HEK293T (cell line): ENCODE measurements at places on chromosomes 7 and 10.

DNA sequence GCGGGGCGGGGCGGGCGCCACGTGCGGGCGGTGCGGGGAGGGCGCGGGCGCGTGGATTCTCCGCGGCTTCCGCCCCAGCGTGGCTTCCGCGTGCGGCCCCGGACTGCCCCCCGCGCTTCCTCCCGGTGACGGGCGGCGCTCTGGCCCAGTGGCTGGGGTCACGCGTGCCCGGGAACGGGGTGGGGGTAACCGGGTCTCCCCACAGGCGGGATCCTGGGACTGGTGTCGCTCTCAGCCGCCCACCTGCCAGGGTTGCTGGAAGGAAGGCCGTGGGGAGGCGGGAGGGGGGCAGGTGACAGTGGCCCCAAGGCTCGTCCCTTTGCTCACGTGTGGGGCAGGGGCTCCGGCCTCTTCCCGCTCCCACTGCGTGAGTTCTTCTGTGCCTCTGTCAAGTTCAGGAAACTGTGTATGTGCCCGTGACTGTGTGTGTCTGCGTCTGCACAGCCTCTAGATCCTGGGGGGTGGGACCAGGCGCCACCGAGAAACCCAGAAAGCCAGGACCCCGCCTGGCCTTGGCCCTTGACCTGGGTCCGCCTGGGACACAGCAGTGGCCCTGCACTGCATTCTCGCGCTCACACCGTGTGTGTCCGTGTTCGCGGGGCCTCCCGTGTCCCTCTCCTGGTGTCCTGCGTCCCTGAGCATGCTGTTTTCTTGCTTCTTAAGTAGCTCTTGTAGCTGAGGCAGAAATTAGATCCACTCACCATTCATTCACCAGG, 919 bp downstream of the MAFK start:
- no peak for DNase-seq

- DNase-seq: no peak
These were observed 214.8 kb upstream of the CTBP2 start for GRCh38 chr10:125375210-125375609.

GRCh38 chr10:88182601-88182930, 319.1 kb downstream of the PTEN start:
- no peak for DNase-seq

DNA sequence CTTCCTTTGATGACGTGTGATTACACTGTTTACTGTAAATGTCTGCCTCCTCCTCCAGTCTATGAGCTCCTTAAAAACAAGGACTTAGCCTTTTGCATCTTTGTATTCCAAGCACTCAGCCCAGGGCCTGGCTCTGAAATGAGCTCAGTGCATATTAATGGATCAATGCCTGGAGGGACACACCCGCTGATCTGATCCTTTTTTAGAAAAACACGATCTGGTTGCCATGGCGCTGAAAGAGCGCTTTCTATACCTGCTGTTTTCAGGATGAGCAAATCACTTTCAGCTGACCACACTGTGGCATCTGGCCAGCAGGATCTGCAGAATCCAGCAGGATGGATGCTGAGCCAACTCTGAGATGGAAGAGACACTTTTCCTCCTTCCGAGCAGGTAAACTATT, 37.8 kb upstream of the GARS1 start:
- no peak for DNase-seq

GRCh38 chr7:95684505-95684904, 87.8 kb upstream of the DYNC1I1 start:
- no peak for DNase-seq

DNA sequence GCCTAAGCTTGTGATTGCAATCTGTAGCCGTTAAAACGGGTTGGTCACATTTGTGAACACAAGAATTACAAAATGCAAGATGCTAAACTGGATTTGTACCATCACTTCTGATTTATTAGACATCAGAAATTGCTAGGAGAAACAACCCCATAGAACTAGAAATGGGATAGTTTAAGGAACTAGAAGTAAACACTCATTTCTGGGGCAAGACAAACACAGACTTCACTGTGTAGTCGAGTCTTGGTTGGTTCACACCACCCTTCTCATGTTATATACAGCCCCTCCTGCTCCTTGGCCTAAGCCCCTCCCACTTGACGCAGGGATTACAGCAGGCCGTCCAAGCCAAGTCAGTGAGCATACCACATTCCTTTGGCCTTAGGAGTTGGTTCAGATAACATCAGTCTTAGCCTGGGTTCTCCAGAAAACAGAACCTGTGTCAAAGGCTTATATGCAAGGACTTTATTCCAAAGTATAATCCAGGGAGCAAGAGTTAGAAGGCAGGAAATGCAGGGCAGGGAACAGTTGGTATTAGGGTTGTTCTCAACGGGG, 2.0 kb upstream of the NRAP start:
- no peak for DNase-seq

DNA sequence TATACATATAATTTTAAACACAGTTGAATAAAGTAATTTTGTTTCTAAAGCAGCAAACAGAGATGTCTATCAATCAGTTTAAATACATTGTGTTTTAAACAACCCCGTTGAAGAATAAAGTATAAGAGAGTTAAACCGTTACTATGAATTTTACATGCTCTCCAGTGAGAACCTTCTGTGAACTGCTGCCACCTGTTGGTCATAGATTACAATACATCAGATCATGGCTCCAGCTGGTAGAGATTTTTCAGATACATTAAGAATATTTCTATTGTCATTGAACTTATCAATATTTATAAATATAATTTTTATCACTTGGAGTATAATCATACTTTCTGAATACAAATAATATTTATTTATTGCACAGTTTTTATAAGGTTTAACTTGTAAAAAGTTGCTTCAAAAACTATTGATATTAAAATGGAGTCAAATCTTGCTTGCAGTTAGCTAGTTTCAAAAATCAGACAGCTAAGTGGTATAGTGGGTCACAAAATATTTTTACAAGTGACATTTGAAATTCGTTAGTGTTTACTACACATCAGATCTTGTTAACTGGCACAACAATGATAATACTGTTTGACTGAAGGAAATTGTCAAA, 561.2 kb upstream of the PHF14 start:
- peak; percentile 18 for DNase-seq
